ENCODE measurements at places on chromosomes 3 and 15.

- no peak for DNase-seq
Observed at GRCh38 chr3:70829092-70829491, 516.7 kb upstream of the MDFIC2 start.

DNA sequence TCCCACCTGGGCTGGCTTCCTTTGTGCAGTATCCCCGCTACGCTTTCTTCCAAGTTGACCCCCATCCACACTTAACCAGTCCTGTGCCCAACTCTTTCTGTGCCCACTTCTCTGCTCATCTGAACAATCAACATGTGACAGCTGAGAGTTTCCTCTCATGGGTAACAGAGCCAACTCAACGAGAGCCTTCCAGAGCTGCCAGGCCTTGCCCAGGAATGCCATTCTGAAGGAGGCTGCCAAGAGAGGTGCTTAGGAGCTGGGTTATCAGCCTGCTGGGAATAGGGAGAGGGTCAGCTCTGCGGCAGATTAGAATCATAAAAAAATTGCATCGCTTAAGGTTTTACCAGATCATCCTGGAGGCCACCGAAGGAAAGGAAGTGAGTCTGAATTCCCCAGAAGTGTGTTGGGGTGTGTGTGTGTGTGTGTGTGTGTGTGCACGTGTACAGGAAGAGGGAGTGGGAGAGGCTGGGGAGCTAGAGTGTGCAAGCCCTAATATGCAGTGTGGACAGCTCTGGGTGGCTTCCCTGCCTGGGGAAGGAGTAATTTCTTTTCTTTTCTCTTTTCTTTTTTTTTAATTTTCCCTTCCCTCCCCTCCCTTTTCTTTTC, 66.7 kb downstream of the ITGA11 start:
- DNase-seq, result no peak

DNA sequence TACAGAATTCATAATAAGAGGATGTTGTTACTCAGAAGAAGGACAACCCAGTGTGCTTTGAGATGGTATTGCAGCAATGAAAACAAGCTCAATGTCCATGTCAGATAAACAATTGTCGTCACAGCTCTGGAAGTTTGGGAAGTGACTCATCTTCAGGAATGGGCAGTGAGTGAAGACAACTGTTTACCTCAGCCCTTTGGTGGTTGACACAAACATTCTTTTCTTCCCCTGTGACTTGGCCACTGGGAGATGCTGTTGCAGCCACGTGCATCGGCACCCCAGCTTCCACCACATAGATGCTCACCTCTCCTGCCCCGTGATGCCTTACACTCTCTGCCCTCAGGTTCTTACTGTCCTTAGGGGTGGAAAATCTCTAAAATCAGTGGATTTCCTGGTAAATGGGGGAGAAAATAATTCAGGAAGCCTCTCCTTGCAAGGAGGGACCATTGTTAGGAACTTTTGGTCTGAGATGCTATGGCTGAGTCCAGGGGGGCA, 114.1 kb upstream of the GALNT15 start:
- DNase-seq, result no peak

GRCh38 chr3:42758126-42758525, 14.9 kb downstream of the CCDC13 start:
- no peak for DNase-seq

GRCh38 chr3:174156200-174156599, 702.9 kb upstream of the NAALADL2 start:
- DNase-seq, result no peak

DNA sequence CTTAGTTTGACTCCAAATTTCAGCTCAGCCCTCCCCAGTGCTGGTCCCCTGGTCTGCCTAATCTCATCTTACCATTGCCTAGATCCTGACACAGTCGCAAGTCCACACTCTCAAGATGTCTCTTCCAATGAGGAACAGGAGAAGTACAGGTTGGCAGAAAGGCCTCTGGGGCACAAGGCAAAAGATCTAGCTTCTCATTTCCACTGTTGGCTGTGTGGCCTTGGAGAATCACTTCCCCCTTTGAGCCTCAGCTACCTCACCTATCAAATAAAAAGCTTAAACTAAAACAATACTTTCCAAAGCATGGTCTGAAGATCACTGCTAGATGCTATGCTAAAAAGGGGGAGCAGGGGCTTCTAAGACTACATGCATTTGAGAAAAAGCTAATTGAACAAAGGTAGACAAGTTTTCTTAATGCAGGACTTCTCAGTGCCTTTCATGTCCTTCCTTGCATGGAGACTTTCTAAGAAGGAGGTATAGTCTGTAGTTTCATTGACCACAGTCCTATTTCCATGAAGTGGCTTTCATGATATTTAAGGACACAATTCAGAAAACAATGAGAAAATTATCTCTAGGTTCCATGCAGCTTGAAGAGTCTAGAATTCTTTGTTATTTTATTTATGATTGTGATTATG, 118.0 kb upstream of the RAD18 start:
- no peak for DNase-seq

- DNase-seq, result no peak
Observed at GRCh38 chr3:14337828-14338227, 64.6 kb upstream of the SLC6A6 start.

- DNase-seq, result peak; percentile 47
Observed at GRCh38 chr15:79339588-79340314, 28.8 kb downstream of the TMED3 start.

- no peak for DNase-seq
Observed at GRCh38 chr3:53724566-53724965, 121.7 kb downstream of the CHDH start.

- no peak for DNase-seq
Observed at GRCh38 chr3:141728355-141728892, 9.7 kb upstream of the RNF7 start.

GRCh38 chr3:12896063-12896985, 55.0 kb upstream of the RPL32 start:
- DNase-seq, result no peak

DNA sequence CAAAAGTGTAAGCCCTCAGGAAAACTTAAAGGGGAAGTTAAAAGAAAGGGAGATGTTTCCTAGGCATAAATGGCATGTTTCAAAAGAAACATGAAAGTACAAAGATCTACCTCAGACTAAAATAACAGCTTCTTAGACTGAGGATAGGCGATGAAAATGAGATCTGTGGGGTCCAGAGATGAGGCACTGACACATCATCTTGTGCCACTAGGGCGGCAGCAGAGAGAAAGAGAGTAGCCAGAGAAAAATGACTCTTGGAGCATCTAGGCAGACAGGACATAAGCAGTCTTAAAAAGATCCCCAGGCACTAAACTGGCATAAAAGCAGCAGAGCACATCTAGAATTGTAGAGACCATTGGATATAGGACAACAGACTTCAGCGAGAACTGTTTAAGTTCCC, 42.5 kb upstream of the RFX7 start:
- DNase-seq, result no peak

DNA sequence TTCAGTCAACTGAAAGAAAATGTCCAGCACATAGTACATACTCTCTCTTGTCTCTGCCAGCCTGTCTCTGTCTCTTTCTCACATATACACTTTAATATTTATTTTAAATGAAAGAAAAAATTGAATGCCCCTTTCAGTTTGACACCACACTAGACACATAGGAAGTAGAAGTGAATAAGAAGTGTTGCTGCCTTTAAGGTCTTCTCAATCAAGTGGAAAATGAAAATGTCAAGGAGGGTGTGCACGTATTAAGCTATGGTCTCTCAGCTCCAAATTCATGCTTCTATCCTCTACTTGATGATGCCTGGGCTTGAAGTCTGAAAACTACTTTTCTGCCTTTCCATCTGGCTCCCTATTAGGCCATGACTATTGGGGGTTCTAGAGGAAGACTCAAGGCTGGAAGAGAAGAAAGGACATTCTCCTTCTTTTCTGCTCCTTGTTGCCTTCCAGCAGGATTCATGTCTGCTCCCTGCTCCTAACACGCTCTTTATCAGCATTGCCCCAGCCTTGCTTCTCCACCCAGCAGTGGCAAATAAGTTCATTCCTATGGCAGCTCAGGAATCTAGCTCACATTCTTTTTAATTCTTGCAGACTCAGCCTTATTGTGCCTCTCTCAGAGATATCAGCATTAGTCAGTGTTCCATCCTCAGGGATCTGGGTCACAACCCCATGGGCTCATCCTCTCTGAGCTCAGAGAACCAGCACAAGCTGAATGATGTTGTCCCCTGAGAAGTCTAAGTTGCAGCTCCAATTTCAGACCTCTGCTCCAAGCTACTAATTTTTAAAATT, 609.1 kb upstream of the GRM7 start:
- DNase-seq, result no peak

- no peak for DNase-seq
Observed at GRCh38 chr3:183563536-183563874, 8.0 kb upstream of the KLHL6 start.

DNA sequence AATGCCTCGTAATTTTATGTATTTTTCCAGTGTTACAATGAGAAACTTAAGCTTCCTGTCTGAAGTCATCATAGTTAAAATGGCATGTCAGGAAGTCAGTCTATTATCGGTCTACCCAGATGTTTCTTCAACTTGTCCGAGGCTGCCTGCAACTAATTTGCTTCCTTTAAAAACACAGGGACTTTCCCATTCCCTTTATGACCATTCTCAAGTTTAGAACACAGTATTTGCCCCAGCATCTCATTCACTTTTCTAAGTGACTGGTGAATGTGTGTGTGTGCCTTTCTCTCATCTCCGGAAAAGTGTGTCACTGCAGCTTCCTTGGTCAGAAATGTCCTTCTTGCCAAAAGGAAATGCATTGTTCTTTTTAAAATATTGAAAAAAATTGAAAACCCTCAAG, 466.6 kb downstream of the RAP2B start:
- no peak for DNase-seq

DNA sequence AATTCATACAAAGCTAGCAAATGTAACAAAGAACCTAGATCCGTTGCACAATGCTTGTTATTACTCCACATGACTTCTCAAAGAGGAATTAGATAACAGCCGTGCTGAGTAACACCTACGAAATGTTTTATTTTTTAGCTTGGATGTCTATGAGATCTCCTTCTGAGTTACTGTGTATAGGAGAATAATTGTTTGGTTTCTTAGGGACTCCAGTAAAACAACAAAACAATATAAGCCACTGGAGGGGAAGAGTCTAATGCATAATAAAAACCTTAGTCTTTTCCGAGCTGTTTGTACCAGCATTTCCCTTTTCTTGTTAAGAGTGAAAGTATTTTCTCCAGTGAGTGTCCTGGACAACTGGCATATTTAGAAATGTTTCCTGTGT, 15.6 kb downstream of the SNAP23 start:
- DNase-seq, result no peak

DNA sequence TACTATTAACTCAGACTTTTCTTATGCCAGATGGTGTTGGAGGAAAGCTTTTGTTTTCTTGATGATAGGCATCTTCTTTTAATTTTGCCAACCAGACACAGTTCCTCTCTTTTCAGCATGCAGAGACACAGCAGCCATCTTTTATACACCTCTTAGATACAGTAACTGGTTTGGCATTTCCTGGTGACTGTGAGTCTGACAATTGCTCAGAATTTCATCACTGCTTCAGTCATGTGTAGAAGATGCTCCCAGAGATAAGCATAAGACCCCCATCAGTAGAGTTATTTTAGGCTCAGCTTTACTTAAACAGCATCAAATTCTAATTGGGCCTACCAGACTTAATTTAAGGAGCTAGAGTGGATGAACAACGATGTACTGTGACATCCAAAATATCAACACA, 779.0 kb downstream of the SQOR start:
- no peak for DNase-seq

- no peak for DNase-seq
Observed at GRCh38 chr3:67453628-67454027, 200.8 kb downstream of the SUCLG2 start.

GRCh38 chr15:31516440-31516839, 189.8 kb downstream of the KLF13 start:
- no peak for DNase-seq

DNA sequence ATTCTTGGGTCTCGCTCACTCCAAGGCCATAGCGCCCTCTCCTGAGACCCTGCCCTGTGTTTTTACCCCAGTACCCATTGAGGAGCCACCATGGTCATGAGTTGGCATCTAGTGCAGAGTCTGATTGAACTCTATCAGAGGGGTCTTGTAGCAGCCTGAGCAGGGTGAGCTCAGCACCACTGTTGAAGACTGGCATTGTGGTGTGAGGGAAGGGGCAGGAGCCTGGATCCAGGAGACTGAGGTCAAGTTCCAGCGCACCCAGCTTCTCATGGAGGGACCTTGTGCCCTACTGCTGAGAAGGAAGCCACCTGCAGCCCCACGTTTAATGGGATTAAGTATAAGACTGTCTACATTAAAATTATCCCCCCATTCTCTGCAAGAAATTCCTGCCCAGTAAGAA, 65.8 kb upstream of the LARS2 start:
- no peak for DNase-seq

DNA sequence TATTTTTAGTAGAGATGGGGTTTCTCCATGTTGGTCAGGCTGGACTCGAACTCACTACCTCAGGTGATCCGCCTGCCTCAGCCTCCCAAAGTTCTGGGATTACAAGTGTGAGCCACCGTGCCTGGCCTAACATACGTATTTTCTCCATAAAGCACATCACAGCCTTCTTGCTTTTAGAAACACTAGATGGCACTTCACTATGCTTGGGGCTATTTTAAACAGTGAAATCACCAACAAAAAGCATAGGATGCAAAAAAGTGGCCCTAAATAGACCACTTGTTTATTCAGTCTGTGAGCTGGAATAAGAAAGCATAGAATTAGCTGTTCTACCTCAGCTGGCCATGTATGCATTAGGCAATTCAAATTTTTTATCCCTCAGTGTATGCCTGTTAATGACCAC, 46.0 kb downstream of the PRICKLE2 start:
- DNase-seq, result no peak

DNA sequence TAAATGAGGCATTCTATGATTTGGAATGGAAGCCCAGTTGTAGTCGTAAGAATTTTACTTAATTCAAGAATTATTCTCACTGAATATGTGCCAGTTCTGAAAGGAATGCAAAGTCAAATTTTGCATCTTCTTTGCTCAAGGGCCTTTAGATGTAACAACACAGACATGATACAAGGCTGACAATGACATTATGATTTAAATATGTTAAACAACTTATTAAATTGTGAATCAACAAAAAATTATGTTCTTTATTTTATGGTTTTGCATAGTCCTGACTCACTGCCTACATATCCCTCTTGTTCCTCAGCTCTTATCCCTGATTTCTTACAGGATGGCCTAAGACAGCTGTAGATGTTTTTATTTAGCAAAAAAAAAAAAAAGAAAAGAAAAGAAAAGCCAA, 170.9 kb upstream of the NR2E3 start:
- DNase-seq, result no peak

DNA sequence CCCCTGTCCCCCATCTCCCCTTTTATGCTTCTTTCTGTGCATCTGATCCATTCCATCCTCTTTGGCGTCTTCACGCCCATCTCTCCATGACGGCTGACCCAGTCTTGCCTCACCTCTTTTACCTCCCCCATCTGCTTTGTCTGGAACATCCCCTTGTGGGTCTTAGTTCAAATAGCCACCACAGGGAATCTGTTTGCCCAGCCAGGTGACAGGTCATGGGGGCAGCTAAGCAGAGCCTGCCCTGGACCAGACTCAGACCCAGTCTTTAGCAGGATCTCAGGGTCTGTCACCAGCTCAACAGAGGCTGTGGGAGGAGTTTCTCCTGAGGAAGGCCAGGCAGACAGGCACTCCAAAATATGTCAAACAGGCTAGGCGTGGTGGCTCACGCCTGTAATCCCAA, 28.1 kb downstream of the COLQ start:
- no peak for DNase-seq

GRCh38 chr3:58161435-58162398, 49.1 kb downstream of the DNASE1L3 start:
- no peak for DNase-seq

GRCh38 chr3:172152874-172153273, 113.5 kb downstream of the FNDC3B start:
- DNase-seq, result no peak

- no peak for DNase-seq
Observed at GRCh38 chr15:71705151-71705550, 105.2 kb upstream of the NR2E3 start.
